Stimulated activated CD8-positive, alpha-beta memory T cell treated with anti-CD3 and anti-CD28 coated beads, Interleukin-4, amount 100 ng/mL, for 4 hours (primary cell): ENCODE measurements at places on chromosomes 4 and X.

DNA sequence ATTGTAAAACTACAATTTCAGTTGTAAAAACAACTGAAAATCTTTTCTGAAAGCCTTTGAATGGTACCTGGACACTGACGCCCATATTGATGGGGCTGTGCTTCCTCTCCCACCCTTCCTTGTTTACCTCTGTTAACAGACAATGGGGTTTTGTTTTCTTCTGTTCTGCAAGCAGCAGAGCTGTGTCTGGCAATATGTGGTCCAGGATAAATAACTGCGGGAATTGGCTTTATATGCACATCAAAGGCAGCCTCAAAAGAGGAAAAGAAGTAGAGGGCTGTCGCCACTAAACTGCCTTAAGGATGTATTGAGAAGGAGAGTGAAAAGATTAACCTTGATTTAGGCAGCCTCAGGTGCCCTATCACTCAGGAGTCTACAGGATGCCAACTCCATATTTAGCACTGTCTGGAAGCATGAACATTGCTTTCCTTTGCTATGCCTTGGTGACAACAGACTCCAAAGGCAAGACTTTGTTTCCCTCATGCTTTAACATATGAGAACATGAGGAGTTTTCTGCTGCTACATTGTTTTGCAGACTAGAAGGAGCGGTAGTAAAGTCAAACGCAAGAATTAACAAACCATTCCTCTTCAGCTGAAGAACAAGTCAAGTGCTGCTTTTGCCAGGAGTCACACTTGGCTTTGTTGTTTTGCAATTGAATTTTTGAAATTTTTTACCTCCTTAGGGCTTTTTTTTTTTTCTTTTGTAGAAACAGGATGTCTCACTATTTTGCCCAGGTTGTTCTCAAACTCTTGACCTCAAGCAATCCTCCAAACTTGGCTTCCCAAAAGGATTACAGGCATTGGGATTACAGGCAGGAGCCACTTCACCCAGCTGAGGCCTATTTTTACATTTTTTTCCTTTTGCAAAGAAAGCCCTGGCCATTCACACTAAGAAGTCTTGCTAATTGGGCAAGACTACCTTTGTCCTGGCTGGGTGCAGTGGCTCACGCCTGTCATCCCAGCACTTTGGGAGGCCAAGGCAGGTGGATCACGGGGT lies 3.0 kb downstream of the IL21 start:
- DNase-seq: no peak

- no peak for DNase-seq
Observed at GRCh38 chrX:2500091-2500802, 529 bp downstream of the DHRSX start.

DNA sequence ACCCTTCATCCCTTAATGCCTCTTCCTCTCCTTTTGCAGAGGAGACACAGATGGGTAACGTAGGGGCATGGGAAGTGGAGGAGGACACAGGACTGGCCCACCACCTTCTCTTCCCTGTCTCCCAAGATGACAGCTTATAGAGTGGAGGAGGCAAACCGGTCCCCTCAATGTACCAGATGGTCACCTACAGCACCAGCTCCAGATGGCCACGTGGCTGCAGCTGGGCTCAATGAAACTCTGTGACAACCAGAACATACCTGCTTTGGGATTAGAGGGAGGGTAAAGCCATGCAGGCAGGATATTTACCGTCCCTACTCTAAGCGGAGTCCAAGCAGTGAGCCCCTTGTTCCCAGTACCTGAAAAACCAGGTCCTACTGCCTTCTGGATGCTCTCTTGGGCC lies 7.5 kb upstream of the KLHL15 start:
- DNase-seq: no peak

DNA sequence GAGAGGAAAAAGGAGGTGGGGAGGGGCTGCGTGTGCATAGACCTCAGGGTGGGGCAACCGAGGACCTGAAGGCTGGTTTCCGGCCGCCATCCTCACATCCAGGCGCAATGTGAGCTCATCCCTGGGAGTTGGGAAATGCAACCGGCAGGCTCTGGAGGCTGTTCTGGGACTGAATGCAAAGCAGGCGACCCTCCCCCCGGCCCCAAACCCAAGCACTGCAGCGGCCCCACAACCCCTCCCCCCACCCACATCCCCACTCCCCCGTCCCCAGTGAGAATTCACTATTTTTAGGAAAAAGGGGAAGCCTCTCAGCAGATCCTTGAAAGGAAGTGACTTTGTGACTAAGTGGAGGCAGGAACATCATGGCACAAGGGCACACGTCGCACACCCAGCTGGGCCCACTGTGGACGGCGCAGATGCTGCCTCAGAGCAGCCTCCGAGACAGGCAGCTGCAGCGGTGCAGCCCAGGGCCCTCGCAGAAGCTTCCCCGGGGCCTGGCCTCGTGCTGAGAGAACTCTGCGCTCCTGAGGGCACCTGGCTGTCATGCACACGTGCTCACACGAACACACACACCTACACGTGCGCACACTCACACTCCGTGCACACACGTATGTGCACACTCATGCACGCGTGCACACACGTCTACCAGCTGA lies 1.3 kb upstream of the PDE6B start:
- no peak for DNase-seq

DNA sequence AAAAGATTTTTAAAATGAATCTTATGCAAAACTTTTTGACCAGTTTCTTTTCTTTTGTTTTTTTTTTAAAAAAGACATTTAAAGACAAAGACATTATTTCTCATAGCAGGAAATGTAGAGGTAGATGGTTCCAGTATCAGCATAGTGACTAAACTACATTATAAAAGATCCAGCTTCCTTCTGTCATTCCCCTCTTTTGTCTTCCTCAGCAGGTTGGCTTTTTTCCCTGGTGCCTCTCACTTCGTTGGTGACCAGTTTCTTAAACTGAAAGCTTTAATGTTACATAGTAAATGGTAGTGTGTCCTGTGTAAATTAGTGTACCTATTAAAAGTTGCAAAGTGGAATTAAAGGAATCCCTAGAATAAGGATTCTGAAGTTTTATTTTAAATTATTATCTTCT lies 36.1 kb downstream of the DCK start:
- DNase-seq: no peak

DNA sequence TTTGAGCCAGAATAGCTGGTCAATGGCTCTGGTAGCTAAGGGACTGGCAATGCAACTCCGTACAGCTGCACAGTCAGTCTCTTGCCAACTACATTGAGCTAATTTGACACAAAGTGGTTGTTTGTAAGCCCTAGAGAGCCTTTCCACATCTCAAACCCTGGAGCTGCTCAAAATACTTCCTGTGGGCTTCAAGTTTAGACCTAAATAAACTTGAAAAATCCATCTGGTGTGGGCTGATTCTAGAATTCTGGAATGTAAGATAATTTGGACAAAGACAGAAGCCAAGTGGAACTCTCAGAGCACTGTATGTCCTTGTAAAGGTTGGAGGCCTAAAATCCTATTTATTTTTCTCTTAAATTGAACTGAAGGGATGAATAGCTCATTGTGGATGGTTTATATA lies 380.8 kb downstream of the SPRY1 start:
- no peak for DNase-seq
